IPS-NIHi11 (cell line): ENCODE measurements at places on chromosomes 1 and 21.

DNA sequence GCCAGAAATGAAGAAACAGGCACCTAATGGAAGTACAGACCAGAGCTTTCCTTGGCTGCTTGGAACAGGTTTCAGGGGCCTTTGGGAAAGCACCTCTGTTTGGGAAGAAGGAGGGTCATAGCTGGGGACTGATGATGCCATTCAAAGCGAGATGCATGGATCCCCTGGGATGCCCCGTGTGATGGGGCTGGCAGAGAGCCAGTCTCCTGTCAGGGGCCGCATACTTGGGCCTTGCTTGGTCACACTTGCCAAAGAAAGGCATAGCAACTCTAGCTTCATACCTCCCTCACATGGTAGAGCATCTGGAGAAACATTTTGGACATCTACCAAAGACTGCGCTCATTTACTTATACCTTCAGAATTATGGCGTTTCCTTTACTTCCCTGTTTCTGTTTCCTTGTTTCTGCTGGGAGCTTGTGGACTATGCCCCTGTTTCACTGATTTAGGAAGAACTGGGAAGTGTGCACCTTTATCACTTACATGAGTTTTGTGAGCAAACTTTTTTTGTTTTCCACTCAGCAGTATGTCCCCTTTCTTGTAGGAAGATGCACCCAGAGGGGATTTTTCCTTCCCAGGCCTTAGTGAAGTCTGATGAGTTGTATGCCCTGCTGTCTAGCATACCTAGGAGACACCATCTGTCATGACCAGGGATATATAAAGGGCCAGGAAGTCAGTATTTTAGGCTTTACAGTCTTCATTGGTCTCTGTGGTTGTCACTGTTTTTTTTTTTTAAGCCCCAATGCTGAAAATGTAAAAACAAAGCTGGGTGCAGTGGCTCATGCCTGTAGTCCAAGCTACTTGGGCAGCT is 19.8 kb upstream of the ST3GAL3 start:
- DNase-seq, result no peak

DNA sequence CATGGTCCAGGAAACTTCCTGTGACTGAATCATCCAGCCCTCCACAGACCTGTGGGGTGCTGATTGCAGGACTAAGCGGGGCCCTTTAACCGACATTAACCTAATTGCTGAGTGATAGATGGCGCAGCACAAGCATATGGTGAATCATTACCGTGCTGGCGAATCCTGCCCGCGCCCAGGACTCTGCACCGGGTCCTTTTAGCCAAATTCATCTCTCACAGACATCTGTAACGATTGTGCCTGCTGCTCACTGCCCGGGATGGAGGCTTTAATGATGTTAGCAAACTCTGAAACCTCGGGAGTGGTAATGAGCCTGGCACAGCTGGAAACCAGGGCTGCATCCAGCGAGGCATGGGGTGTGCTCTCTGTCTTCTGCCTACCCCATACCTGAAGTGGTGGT is 147.3 kb upstream of the CD34 start:
- DNase-seq, result no peak

DNA sequence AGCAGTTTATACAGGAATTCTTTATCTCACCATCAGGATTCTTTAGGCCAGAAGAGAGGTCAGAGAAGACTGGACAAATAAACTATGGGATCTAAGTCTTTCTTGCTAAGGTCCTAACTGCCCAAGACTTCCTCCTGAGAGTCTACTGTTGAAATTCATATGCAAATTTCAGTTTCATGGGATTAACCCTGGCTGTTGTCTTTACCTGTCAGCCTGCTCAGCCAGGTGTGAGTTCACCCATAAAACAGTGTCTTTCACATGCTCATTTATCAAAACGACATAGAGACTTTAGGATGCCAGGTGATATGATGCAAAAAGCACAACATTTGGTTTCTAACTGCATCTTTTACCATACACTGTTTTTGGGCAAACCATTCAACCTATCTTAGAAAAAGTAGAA is 211.0 kb downstream of the PDE4B start:
- DNase-seq, result no peak

GRCh38 chr1:218430346-218430745 is 85.2 kb downstream of the TGFB2 start:
- no peak for DNase-seq
